ENCODE measurements at places on chromosomes 5 and 9.
A peak's percentile ranks its signal among the peaks of the same experiment; 100 is the strongest.

GRCh38 chr9:133334161-133334560 is 1.8 kb downstream of the SURF6 start:
- DNase-seq = no peak

DNA sequence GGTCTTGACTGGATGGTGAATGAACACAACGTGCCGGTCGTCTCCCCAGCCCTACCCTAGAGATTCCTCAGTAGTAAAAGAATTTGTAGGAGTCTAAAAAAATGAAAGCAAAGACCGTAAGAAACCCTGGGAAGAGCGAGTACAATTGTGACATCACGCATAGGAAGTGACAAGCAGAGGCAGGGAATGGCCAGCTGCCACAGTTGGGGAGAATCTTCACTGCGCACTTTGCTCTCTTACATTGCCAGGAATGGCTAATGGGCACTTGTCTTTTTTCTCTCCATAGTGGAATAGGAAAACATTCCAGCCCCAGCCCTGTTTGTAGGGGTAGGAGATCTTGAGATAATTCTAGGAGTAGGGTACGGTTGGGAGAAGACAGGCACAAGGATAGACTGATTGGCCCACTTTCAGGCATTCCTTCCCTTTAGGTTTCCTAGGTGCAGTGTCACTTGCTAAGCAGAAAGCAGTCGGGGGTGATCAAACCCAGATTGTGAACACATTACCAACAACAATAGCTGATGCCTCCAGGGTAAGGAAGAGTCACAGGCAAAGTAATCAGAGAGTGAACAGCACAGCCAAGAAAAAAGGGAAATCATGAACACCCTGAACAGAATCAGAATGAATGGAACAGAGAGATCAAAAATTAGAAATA is 302.7 kb downstream of the MAN2A1 start:
- no peak for DNase-seq

GRCh38 chr9:91034521-91034920 is 232.9 kb downstream of the SYK start:
- DNase-seq = no peak

- no peak for DNase-seq
These were observed 464 bp downstream of the GDF9 start for GRCh38 chr5:132865668-132866341.

- peak; percentile 60 for DNase-seq
These were observed 71.4 kb downstream of the MYO10 start for GRCh38 chr5:16864631-16865131.

GRCh38 chr5:159555084-159555483 is 224.8 kb upstream of the IL12B start:
- DNase-seq = no peak

DNA sequence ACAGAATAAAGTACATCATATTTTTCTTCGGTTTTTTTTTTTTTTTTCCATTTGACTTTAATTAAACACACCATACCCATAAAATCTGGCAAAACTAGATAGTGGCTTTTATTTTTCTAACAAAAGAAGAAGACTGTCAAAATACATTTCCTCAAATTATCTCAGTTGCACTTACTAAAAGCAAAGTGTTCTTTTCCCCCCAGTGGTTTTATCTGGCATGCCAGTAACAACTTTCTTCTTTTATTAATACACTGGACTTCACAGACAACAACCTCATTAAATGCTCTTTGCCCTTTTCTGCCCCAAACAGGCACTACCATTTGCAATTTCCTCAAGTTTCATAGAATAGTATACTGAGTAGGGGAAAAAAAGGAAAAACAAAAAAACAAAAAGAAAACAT is 1792.3 kb downstream of the EFNA5 start:
- DNase-seq = peak; percentile 6

GRCh38 chr5:6419340-6419852 is 29.3 kb upstream of the UBE2QL1 start:
- DNase-seq = no peak

DNA sequence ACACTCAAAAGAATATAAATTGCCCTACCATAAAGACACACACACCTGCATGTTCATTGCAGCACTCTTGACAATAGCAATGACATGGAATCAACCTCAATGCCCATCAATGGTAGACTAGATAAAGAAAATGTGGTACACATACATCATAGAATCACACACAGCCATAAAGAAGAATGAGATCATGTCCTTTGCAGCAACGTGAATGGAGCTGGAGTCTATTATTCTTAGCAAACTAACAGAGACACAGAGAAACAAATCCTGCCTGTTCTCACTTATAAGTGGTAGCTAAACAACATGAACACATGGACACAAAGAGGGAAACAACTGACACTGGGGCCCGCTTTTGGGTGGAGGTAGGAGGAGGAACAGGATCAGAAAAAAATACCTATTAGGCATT is 2062.2 kb upstream of the CDH6 start:
- no peak for DNase-seq

DNA sequence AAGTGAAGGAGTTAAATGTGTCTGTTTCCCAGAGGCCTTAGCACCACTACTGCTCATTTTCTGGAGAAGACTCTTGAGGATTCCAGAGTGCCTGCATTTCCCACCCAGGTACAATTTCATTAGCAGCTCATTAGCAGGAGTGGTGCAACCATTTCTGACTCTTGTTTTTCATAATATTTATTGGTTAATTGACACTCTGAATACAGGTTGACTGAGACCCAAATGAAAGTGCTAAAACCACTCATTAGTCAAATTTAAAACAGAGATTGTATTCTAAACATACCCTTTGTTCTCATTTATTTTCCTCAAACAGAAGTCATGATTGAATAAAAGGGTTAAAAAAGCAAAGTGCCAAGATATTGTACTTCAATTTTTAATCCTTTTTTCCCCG is 134.5 kb downstream of the SIL1 start:
- no peak for DNase-seq

GRCh38 chr5:77145666-77146065 is 58.6 kb upstream of the ZBED3 start:
- DNase-seq = no peak

All from eye (tissue), 1 donor.